ENCODE measurements at places on chromosomes 4 and X.

DNA sequence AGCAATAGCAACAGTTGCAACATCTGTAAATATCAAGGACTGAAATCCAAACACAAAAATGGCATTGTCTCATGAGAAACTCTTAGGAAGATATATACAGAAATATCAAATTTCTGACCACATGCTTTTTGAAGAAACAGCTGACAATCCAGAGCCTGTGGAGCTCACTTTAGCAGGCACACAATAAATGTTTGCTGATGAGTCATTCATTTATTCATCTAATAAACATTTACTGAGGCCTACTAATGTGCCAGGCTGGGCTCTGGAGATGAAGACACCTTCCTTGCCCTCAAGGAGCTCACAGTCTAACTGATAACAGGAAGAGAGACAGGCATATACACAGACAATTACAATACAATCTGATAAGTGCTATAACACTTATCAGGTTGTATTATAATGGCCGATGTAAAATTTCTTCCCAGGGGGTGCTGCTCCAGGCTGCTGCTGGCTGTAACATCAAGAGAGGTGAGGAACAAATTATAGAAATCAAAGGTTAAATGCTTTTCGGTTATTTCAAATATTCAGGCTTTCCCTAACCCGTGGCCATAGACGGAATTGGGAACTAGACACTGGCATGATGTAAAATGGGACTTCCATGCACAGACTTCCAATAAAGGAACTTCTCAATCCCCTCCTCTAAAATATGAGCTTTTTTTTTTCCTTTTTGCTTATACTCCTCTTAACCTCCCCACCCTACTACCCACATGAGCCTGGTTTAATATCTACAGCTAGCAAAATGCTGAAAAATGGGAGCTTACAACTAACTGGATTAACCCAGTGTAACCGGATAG is 16.8 kb upstream of the ZCCHC13 start:
- DNase-seq = peak; percentile 12

GRCh38 chr4:124803641-124804040 is 91.1 kb upstream of the ANKRD50 start:
- DNase-seq = peak; percentile 3

GRCh38 chr4:26302031-26302899 is 18.5 kb upstream of the RBPJ start:
- no peak for DNase-seq

DNA sequence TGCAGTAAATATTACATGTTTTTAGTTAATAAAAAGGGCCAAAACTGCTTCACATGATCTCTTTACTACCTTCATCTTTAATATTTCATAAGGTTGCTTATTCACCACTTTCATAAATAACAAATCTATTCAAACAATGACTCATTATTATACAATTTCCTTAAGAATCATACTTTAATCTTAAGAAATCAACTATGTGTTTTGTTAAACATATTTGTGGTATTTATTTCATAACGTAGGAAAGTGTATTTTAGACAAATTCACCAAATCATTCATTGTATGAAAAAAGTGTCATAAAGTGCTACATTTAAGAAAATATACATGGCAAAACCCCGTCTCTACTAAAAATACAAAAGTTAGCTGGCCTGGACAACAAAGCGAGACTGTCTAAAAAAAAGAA is 150.5 kb upstream of the RXFP1 start:
- peak; percentile 7 for DNase-seq
